AG08395 (cell line): ENCODE measurements at places on chromosomes 12 and 14.

DNA sequence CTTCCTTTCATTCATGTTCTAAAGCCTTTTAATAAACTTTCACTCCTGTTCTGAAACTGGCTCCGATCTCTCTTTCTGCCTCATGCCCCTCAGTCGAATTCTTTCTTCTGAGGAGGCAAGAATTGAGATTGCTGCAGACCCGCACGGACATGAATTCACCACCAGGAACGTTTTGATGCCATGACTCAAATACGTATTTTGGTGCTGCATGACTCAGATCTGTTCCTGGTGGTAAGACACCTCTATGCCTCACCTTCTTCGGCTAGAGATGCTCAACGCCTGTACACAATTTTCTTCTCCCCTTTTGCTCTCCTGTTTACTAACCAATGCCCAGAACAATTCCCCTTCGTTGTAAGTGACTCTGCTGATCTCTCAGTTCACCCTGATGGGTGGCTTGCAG is 52.0 kb upstream of the RIMBP2 start:
- DNase-seq = no peak

DNA sequence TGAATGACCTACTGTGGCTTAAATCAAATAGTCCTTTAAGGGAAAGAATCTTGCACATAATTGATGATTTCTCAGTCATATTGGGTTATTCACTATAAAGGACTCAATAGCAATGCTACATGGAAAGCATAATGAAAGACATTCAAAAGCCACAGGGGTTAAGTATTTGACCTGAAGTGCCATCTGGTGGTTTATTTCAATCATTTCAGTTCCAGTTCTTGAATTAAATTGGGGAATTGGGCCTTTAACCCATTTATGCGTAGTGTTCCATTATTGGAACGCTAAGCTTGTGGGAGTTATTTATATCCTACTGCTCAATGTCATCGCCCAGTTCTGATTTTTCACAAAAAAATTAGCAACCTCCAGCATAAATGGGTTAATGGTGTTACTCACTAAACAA is 41.3 kb upstream of the C12orf71 start:
- no peak for DNase-seq

DNA sequence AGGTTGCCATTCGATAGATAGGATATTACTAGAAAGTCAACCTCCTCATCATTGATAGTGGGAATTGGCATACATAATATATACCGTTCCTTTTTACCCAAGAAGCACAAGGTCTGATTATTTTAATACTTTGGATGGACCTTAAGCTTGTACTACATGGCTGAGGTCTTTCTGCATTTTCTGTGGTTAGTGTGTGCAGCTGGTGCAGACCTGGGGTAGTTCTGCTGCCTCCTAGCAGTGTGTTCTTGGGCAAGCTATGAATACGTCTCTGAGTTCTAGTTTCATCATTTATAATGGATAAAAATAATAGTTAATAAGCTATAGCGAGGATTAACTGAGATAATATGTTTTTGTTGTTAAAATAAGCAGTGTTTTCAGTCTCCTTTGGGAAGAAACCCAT is 2.2 kb downstream of the ZDHHC17 start:
- no peak for DNase-seq

DNA sequence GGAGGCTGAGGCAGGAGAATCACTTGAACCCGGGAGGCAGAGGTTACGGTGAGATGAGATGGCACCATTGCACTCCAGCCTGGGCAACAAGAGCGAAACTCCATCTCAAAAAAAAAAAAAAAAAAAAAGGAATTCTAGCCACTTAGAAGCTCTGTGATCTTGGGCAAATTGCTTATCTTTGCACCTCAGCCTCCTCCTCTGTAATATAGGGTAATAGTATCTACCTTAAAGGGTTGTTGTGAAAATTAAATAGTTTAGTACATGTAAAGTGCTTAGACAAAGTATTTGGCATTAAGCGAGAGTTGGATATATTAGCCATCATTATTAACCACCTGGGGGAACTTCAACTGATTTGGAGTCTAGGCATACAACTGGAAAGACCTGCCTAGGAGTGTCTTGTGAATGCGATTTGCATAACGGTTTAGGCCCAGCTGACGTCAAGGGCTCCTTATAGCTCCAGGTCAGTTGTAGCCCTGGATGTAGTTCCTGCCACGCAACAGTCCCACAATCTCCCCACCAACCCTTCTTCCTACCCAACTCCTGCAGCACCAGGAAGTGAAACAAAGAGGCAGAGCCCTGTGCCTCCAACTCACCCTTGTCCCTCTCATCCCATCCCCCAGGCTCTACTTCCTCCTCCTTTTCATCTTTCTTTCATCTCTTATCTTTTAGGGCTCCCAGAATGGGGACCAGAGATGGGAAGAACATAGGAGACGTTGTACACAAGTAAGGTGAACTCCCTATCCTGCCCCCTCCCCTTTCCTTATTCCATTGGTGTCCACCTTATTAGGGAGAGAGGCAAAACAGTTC is 2.1 kb upstream of the IL23A start:
- DNase-seq = no peak

GRCh38 chr14:31229638-31230572 is 22.3 kb upstream of the HECTD1 start:
- DNase-seq = peak; percentile 96

DNA sequence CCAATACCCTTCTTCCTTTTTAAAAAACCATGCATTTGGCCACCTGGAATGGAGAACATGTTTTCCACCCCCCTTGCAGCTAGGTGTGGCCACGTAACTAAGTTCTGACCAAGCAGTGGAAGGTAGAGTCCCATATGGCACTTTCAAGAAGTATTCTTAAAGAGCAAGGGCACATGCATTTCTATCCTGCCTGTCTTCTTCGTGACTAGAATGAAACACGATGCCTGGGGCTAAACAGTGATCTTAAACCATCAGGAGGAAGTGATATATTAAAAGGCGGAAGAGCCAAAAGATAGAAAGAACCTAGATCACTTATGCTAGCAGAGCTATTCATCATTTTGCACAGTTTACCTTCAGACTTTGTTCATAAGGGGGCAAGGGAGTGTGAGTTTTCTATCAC is 16.0 kb upstream of the DDX11 start:
- no peak for DNase-seq

- no peak for DNase-seq
These were observed 1.7 kb downstream of the POLE start for GRCh38 chr12:132685400-132685799.

GRCh38 chr14:20305265-20306078 is at the start of gene TTC5:
Gene TTC5, minus strand, starts transcription at chr14:20305951. Its CDS starts 14 bp downstream, at chr14:20305937.
- peak; percentile 93 for DNase-seq

DNA sequence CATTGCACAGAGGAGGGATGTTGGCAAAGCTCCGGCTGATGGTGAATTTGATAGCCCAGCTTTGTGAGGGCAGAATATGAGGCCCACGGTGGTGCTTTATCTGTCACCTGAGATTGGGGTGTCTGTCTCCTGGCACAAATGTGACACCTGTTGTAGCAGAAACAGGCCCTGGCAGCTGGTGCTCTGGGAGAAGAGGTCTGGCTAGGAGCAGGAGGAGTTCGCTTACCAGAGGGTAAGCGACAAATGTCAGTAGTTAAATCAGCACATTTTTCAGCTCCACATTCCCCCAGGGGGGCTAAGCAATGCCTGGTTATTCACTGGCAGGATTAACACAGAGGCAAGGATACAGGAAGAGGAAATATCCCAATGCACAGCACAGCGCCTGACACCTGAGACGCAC is 71.1 kb downstream of the B4GALNT3 start:
- no peak for DNase-seq

- DNase-seq = peak; percentile 30
These were observed 493.5 kb upstream of the RGS6 start for GRCh38 chr14:71438684-71439083.

- peak; percentile 60 for DNase-seq
These were observed 56.7 kb downstream of the C14orf132 start for GRCh38 chr14:96095581-96096476.

GRCh38 chr12:70576341-70577282 is 60.6 kb downstream of the PTPRB start:
- peak; percentile 73 for DNase-seq

DNA sequence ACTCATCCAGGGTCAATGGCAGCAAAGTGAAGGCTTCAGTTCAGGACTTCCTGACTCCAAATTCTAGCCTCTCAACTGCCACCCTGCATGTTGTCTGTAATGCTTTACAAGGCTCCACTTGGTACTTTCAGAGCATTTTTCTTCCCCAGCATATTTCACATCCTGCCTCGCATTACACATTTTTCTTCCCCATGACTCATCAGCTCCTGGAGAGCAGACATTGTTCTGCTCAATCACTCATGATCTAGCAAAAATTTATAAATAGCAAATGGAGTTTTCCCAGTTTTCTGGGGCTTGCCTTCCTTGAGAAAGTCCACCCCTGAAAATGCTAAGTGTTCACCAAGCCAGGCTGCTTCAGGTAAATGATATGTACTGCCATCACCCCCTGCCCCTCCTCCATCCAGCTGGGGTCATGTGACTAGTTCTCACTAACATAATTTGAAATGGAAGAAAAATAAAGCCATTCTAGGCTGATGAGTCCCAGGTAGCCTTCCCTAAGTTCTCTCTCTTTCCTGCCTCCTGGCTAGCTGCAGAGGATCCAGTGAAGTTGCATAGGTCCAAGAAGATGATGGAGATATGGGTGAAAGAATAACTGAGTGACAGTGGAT is 69.4 kb downstream of the ARMH4 start:
- DNase-seq = peak; percentile 90

GRCh38 chr12:15690320-15690719 is 98.9 kb downstream of the EPS8 start:
- DNase-seq = no peak

DNA sequence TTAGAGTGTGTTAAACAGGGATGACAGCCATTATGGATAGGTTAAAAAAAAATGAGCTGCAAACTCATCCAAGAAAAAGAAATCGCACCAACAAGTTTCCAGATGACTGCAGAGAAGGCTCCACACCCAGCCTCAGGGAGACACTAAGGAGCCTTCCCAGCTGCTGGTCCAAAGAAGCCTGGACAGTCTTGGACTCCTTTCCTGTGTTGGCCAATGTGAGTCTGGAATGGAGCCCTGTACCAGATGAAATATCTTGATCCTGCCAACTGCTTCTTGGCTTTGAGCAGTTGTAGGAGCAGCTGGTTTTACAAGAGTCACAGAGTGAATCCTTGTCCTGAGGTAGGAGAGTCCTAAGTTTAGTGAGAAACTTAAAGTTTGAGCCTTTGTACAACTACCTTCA is 44.5 kb downstream of the SLC38A1 start:
- DNase-seq = peak; percentile 69
